ENCODE measurements at places on chromosomes 2 and 18.

- DNase-seq: peak; percentile 66
These were observed 3.0 kb downstream of the HOXD8 start for GRCh38 chr2:176132205-176133171.

DNA sequence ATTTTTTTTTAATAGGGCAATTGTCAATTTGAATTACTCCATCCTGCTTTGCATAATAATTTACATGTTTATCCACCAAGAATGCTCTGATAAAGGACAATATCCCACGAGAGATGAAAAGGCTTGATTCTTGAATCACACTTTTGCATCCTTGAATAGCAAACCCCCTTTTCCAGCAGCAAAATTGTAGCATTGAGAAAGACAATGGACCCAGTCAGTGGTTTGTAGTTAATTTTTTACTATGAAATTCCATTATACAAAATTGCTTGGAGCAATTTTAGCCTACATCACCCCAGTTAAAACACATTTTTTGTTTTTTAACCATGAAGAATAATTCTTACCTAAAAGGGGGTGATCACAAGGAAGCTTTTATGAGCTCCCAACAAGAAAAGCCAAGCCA is 255.1 kb downstream of the RND3 start:
- no peak for DNase-seq

DNA sequence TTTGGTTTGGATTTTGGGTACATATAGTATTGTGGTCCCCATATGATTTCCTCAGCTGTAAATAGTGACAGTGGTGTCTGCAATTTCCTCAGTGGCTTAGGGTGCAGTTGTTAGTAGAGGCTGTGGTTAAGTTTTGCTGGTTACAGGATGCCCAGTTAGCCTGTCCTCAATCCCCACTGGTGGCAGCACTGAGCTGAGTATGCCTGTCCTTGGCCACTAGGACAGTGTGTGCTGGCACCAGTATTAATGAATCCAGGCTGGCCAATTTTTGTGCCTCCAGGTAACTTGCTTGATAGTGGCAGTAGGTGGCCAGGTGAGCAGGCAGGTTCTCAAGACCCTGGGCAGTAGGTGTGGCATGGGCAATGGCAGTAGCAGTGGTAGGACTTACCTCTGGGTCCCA is 973.1 kb downstream of the TMEM182 start:
- DNase-seq: no peak

GRCh38 chr2:212477571-212477970 is 61.0 kb downstream of the ERBB4 start:
- DNase-seq: no peak

DNA sequence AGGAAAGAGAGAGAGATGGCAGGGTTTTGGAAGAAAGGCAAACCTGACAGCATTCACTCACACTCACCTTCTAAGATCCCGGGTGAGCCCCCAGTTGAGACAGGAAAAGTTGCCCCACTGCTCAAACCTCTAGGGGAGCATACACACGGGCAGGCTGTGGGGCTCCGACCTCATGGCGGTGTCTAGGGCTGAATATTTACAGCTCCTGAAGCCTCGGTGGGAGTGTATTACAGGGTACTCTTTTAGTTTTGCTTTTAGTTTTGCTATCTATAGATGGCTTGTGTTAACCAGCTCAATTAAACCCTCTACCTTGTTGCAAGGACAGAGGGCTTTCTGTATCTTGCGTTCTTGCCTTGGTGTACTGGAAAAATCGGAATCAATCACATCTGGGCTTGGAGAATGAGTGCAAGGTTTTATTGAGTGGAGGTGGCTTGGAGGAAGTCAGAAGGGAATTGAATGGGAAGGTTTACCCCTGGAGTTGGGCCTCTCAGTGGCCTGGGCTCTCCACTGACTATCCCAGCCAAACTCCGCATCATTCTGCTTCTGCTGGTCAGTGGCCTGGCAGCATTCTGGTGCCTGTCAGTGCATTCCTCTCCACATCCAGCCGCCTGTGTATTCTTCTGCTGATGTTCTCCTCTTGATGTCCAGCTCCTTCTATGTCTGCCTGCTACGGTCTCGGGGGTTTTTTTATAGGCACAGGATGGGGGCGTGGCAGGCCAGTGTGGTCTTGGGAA is 10.1 kb upstream of the IFIH1 start:
- no peak for DNase-seq

DNA sequence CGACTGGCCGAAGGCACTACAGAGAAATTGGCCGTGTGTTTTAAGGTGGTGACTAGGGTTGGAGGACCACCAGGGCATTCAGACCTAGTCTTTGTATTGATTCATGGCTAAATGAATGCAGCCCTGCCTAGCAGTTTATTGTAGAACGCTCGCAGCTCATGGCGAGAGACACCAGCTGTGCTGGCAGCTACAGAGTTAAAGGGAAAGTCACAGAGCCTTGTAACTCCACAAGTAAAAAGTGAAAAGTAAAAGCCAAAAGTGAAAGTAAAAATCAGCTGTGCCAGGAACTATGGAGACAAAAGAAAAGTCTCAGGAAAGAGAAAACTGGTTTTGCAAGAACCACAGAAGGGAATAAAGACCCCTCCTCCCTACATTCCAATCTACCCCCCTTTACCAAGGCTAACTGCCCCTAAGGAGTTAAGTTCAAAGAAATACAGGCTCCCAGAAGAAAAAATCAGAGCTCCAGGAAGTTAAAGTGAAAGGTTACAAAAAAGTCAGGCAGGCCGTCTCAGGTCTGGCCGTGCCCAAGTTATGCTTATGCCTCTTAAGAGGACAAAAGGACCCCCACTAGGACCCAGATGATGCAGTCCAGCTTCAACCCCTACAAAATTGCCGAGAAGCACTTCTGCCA is 46.4 kb upstream of the SELENOI start:
- DNase-seq: peak; percentile 63

DNA sequence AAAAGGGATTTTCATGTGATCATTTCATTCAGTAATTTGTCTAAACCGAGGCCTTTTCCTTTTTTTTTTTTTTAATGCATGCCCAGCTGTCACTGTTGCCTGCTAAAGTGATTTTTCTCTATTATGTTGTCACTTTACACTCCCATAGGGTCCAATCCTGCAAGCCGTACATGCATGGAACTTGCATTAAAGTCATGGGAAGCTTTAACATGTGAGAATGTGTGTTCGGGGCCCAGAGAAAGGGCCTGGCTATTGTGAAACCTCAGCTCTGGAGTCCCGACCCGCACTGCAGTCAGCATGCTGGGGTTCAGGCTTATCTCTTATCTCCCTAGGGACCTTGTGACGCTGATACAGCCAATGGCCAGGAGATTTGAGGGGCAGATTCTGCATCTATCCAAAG is 474.6 kb downstream of the SLC4A3 start:
- DNase-seq: no peak

DNA sequence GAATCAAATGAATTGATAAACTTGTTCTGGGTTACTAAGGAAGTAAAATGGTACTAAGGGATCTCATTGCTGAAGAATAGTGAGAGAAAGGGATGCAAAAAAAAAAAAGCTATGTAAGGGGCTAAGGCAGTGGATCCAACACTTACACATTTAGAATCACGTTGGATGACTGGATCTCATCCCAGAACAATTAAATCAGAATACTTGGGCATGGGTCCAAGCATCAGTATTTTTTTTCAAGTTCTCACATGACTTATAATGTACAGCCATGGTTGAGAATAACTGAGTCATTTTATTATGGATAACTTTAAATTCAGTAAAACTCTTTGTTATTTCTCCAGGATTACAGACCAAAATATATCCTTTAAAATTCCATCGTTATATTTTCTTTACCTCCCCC is 8.5 kb downstream of the DSC1 start:
- DNase-seq: no peak

- DNase-seq: no peak
These were observed 22.8 kb downstream of the COL6A3 start for GRCh38 chr2:237391140-237391539.

DNA sequence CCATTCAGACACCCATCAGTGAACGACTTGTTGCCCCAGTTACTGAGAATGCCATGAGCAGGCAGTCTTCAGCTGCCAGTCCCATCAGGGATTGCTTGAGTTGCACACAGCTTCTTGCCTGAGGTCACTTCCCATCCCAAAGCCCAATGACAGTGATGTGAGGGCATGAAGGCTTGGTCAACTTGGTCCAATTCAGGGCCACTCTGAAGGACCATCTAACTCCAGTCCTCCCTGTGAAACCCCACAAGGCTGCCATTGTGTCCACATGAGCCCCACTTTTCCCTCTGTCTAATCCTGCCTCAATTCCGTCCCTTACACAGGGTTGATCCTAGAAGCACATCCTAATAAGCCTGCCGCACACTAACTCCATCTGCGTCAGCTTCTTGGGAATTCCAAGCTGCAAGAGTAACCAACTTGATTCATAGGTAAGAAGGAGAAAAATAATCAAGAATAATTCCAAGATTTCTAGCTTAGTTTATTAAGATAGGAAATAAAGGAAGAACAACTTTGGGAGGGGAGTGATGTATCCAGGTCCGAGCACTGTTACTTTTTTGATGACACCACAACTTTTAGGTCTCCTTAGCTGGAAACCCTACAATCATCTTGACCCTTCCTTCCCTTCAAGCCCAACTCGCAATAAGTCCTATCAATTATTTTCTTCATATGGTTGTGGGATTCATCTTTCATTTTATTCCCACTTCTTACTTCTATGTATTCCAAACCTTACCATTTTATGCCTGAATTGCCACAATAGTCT is 110.9 kb downstream of the LRRC30 start:
- DNase-seq: no peak

DNA sequence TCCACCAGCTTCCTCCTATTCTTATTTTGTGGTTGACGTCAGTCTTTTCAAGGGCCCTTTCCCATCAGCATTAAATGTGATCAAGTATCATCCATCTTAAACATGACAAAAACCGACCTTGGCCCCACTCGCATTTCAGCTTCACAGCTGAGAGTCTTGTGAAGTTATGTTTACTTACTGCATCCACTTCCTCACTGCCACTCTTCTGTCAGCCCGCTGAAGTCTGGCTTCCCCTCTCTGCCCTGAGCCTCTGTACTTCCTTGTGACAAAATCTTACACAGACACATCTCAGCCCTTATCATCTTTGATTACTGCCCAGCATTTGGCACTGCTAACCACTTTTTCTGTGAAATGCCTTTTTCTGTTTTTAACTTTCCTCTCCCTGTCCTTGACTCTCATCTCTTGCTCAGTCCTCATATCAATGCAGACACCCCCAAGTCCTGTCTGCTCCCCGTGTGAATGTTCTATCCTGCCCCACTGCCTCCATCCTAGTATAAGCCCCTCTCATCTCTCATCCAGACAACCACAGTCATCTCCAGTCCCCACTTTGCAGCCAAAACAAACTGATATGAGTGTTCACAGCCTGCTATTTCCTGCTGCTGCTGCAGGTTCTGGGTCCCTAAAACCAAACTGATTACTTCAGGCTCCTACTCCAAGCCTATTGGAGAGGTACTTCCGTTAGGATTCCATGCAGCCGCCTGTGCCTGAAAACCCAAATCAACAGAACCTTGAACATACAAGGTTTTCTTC is 31.4 kb downstream of the FOSL2 start:
- DNase-seq: no peak

- no peak for DNase-seq
These were observed 19.7 kb upstream of the MYCN start for GRCh38 chr2:15920696-15921095.

- no peak for DNase-seq
These were observed 47.6 kb downstream of the RPL37A start for GRCh38 chr2:216546241-216546640.

DNA sequence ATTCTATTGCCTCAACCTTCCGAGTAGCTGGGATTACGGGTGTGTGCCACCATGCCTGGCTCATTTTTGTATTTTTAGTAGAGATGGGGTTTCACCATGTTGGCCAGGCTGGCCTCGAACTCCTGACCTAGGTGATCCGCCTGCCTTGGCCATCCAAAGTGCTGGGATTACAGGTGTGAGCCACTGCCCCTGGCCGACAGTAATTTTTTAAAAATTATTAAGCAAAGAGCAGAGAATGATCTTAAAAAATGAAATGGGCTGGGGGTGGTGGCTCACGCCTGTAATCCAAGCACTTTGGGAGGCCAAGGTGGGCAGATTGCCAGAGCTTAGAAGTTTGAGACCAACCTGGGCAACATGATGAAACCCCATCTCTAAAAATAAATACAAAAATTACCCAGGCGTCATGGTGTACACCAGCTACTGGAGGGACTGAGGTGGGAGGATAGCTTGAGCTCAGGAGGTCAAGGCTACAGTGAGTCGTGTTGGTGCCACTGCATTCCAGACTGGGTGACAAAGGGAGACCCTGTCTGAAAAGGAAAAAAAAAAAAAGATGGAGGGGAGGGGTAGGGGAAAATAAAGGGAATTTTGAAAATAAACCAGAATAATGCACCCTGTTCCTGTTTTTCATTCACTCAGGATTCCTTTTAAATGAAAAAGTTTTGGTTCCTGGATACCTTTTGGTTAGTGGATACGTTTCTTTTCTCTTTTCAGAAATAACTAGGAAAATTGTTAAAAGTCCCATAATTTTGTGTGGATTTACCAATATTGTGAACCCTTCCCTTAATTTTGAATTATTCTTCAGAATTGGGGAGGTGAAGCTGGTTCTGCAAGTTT is 33.9 kb downstream of the MAP4K4 start:
- DNase-seq: no peak

DNA sequence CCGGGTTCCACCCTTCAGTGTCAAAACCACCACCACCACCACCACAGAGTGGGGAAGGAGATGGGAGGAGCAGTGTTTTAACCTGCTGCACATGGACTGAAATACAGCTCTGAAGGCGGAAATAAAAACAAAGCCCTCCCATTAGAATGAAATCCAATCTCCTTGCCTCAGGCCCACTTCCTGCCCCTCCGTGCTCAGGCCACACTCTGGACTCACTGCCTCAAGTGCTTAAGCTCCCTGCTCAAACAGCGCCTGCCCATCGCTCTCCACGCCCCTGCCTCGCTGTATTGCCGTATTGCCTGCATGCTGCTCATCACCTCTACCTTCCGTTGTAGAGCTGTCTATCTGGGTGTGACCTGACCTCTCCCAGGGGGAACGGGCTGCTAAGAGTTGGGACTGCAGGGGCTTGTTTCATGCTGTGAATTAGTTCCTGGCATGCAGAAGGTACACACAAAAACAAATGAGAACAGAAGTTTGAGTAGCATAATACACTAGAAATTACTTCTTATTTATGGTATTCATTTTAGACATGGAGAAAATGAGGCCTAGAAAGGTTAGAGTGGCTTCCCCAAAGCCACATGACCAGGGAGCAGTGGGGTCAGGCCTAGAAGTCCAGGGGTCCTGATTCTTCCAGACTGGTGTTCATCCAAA is 31.6 kb upstream of the NEB start:
- no peak for DNase-seq

DNA sequence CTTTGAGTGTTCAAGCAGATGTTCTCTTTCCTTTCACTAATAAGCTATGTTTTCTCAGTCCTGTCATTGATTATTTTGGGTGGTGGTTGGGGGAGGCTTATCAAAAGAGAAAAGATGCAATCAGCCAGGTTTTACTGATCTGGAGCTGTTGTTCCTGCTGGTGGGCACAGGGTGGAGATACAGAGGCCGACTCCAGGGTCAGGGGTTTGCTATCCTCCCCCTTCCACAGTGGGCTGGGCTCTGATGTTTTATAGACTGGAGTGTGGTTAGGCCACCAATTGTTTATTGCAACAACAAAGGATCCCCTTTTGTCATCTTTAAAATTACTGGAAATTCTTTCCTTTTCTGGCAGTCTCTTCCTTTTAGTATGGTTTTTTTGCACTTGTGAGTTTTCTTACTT is 120.5 kb downstream of the TANC1 start:
- DNase-seq: no peak
